ENCODE measurements at places on chromosomes 1 and 21. TPM values are rescaled to one million over a fixed set of nuclear protein-coding genes. Genes with fewer than 3 reads are reported as not detected.

The SPATA45 gene
- total RNA-seq = 2.0 TPM

The CELA3B gene
- not detected for total RNA-seq

The SGIP1 gene
- total RNA-seq = not detected

The TMIGD3 gene
- not detected for total RNA-seq

The ATP8B2 gene
- 11.5 TPM for total RNA-seq

The PRAMEF14 gene
- not detected for total RNA-seq

The CASQ1 gene
- total RNA-seq = not detected

The DRAXIN gene
- 0.15 TPM for total RNA-seq

The NEGR1 gene
- total RNA-seq = not detected

The KRTAP21-2 gene
- total RNA-seq = not detected

The CELA2A gene
- total RNA-seq = not detected

The WNT9A gene
- not detected for total RNA-seq

The SLC9C2 gene
- total RNA-seq = not detected

The TRIM58 gene
- total RNA-seq = not detected

The OBSCN gene
- total RNA-seq = 45.2 TPM

The IL10 gene
- not detected for total RNA-seq

The CD55 gene
- 20.0 TPM for total RNA-seq

The TMEM269 gene
- total RNA-seq = 0.46 TPM

The OR2T35 gene
- total RNA-seq = not detected

- DNase-seq = peak; percentile 90
Measured at GRCh38 chr1:2548068-2548589, 8.0 kb upstream of the TNFRSF14 start.

DNA sequence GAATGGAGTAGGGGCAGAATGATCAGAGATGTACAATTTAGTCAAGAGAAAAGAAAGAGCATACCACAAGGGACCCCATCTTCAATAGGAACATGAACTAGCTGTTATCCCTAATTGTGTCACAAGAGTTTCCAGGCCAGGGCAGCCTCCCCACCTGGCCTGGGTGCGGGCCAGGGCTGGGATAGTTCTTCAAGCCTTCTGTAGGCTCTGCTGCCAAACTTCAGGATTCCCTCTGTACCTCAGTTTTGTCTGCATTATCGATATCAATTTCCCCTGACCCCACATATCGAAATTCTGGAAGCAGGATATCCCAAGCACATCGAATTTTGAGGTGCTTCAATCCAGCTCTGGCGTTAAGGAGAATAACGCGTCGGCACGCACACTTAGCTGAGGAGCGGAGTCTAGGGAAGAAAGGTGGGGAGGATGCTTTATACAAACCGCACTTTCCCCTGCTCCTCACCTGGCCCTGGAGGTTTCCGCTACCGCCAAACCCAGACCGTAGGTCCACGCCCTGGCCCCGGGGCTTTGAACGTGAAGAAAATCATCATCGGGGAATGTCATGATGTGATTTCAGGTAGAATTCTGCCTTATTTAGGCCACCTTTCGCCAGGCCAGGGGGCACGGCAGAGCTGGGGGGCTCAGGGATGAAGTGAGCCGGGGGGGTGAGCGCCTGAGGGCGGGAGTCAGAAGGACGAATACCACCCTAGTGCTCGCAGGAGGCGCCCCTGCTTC lies 7.4 kb downstream of the HLX start:
- no peak for DNase-seq

- DNase-seq = no peak
Measured at GRCh38 chr1:94858276-94858675, 38.1 kb downstream of the SLC44A3 start.

DNA sequence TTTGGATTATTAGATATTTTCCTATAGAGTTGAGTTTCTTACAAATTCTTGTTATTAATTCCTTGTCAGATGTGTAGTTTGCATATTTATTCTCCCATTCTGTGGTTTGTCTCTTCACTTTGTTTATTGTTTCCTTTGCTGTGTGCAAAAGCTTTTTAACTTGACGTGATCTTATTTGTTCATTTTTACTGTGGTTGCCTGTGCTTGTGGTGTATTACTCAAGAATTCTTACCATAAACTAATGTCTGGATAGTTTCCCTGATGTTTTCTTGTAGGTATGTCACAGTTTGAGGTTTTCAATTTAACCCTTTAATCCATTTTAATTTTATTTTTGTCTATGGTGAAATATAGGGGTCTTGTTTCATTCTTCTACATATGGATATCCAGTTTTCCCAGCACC lies 72.1 kb upstream of the LHX8 start:
- DNase-seq = no peak

- DNase-seq = no peak
Measured at GRCh38 chr1:212431644-212432043, 1.1 kb upstream of the NENF start.

- DNase-seq = peak; percentile 27
Measured at GRCh38 chr1:8764293-8764937, 53.0 kb downstream of the RERE start.

GRCh38 chr1:28518745-28519341 lies 13.0 kb downstream of the RCC1 start:
- DNase-seq = peak; percentile 64

DNA sequence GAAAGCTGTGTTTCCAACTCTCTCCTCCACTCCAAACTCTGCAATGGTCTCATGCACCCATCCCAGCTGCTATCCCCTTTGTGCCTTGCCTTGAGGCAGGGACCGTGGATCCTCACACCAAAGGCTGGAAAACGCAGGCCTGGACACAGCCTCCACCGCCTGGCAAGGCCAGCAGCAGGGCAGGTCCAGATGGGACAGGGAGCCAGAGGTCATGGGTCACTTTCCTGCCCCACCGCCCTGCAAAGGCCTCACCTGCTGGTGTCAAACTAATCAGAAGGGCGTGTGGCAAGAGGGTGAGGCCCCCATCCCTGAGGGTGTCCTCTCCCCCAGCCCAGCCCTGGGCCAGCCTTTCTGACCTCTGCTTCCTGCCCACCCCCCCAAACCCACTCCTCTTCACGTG lies 106.3 kb downstream of the PAX7 start:
- DNase-seq = no peak

GRCh38 chr1:78536427-78536826 lies 45.7 kb downstream of the PTGFR start:
- DNase-seq = no peak

DNA sequence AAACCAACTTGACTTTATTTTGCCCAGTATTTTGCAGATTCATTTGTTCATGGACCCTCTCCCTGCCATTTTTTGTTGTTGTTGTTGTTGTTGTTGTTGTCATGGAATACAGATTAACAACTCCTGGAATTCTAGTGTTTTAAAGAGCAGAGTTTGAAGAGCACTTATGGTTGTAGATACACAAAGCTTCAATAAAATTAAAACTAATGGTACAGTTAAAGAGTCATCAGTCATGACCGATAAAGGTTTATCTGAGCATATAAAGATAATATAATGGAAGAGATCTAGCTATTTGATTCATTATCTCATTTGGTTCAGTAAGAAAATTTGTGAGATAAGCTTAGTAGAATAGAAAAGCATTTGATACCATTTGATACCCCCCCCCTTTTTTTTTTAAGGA lies 21.8 kb downstream of the NEK7 start:
- DNase-seq = no peak

GRCh38 chr1:3265835-3266805 lies 188.3 kb upstream of the ARHGEF16 start:
- no peak for DNase-seq

DNA sequence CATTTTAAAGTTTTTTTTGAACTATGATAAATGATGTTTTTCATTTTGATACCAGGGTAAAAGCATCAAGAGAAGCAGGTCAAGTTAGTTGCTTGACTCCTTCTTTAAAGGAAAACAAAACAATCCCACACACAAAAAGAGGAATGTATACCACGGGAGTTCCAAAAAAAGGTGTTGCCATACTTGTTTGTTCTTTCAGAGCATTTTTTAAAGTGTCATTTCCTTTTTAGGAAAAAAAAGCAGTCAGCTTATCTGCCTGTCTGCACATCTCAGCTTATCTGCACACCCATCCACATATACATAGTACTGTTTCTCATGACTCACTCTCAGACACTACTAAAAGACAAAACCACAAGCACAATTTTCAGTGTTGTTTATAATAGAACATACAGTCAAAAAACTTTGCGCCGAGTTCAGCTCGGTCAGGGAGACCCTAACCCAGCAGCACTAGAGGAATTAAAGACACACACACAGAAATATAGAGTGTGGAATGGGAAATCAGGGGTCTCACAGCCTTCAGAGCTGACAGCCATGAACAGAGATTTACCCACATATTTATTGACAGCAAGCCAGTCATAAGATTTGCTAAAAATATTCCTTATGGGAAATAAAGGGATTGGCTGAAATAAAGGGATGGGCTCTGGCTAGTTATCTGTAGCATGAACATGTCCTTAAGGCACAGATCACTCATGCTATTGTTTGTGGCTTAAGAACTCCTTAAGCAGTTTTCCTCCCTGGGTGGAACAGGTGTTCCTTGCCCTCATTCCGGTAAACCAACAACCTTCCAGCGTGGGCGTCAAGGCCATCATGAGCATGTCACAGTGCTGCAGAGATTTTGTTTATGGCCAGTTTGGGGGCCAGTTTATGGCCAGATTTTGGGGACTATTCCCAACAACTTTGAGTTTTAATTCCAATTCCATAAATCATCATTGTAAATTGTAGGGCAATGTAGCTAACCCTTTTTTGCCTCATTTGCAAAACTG lies 11.4 kb upstream of the MNDA start:
- DNase-seq = no peak

GRCh38 chr1:89644119-89644814 lies 11.3 kb downstream of the LRRC8C start:
- no peak for DNase-seq

- DNase-seq = no peak
Measured at GRCh38 chr1:225700889-225701465, 48.1 kb upstream of the ENAH start.

- no peak for DNase-seq
Measured at GRCh38 chr1:117877823-117878222, 51.6 kb downstream of the GDAP2 start.

GRCh38 chr1:44170281-44170823 lies 28.9 kb upstream of the KLF18 start:
- no peak for DNase-seq

Data from OCI-LY7 (cell line).